ENCODE measurements at places on chromosomes 11 and 22. TPM values are rescaled to one million over a fixed set of nuclear protein-coding genes. Genes with fewer than 3 reads are reported as not detected.

CDC45 gene
- total RNA-seq, result 130 TPM

PLA2G6 gene
- total RNA-seq, result 69.5 TPM

MS4A12 gene
- not detected for total RNA-seq

USP2 gene
- 2.2 TPM for total RNA-seq

GRCh38 chr22:21943571-21944448, 8.8 kb downstream of the PPM1F start:
- no peak for DNase-seq
- H3K36me3 ChIP-seq, result peaks cover 3% of the 10 kb centered on the region
- no peak overlapping the region for H3K4me3 ChIP-seq
- peaks cover 20% of the 10 kb centered on the region for H3K4me1 ChIP-seq

GRCh38 chr11:18455686-18456372, at the start of gene LDHAL6A:
LDHAL6A (plus strand) TSS chr11:18455856; CDS start chr11:18456681, 825 bp downstream.
- H3K27me3 ChIP-seq, result peaks cover 4% of the 10 kb centered on the region
- no peaks in the 10 kb centered on the region for H3K4me1 ChIP-seq
- H3K4me3 ChIP-seq, result peak within 1 kb of the TSS; percentile 14
- H3K27ac ChIP-seq, result no peak within 1 kb of the TSS

GRCh38 chr11:36288442-36289225, 590 bp downstream of the COMMD9 start:
- no peak for DNase-seq
- no peaks in the 10 kb centered on the region for H3K36me3 ChIP-seq
- H3K27ac ChIP-seq, result peak overlapping the region; percentile 74
- peak overlapping the region; percentile 89 for H3K4me3 ChIP-seq
- no peaks in the 10 kb centered on the region for H3K27me3 ChIP-seq
- peaks cover 32% of the 10 kb centered on the region for H3K4me1 ChIP-seq

GRCh38 chr11:1221848-1222311, 986 bp upstream of the MUC5B start:
- H3K27me3 ChIP-seq, result peaks cover 10% of the 10 kb centered on the region
- DNase-seq, result no peak
- H3K4me3 ChIP-seq, result no peak overlapping the region

DNA sequence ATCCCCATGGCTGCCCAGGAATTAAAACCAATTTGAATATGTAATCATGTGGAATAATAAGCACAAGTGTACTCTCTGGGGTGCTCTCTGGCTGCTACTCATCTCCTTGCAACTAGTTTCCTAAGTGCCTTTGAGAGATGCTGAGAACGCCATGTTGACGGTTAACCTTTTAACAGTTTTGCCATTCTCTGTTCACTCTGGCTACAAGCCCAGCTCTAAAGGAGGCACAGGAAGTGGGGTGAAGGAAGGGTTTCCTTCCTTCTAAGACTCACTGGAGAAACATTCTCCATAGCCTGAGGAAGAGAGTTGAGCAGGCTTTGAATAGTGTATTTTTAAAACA, 122.0 kb upstream of the ZC3H12C start:
- no peaks in the 10 kb centered on the region for H3K4me1 ChIP-seq
- H3K27ac ChIP-seq, result no peak overlapping the region
- H3K4me3 ChIP-seq, result no peak overlapping the region
- no peaks in the 10 kb centered on the region for H3K36me3 ChIP-seq
